Fibroblast of skin of scalp (primary cell): ENCODE measurements at places on chromosomes 7 and 10.

DNA sequence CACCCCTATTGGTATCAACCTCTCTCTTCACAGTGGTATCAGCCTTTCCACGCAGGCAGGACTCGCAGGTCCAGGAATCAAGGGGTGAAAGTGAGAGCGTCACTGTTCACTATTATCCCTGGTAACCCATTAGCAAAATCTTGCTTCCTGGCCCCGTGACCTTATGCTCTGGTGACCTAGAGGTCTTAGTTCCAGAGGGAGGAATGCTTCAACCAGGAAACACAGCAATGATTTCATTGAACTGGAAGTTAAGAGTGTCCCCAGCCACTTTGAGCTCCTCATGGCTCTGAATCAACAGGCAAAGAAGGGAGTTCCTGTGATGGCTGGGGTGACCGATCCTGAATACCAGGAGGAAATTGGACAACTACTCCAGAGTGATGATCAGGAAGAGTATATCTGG is 90.6 kb downstream of the CUL2 start:
- no peak for DNase-seq

DNA sequence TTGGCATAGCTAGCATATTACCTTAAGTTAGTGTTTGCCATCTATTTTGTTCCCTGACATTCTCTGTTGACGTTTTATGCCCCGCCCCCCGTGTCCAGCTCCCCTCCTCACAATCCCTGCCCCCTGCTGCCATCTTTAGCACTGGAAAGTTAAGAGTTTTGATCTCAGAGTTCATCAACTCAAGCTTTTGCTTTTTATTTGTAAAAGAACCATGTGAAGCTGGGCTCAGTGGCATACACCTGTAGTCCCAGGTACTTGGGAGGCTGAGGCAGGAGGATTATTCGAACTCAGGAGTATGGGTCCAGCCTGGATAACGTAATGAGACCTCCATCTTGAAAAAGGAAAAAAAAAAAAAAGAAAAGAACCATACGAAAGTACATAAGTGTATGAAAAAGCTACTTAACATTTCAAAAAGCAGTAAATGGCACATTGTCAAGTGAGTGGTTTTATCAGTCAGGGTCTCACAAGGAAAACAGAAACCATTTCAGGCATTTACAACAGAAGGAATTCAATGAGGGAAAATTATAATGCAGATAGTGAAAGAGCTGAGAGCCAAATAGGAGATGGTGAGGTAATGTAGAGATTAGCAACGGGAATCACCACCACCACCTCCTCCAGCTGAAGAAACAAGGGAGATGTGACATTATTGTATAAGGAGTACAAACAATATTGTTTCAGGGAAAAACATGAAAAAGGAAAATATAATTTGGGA is 64.9 kb downstream of the MCU start:
- peak; percentile 59 for DNase-seq

DNA sequence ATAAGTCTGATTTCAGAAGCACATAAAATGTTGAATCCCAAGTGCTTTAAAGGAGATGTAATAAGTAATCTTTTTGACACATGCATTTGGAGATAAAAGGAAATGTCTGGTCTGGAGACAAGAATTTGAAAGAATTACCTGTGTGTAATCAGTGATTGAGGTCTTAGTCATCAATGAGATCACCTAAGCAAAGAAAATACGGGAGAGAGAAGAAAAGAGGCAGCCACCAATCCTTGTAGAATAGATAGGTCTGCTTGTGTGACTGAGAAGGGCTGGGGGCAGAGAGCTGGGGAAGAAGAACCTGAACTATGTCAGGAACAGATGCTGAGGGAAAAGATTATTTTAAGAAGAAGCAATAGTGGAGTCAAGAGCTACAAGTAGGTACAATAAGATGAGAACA is 49.3 kb upstream of the ITPRID1 start:
- DNase-seq: no peak

DNA sequence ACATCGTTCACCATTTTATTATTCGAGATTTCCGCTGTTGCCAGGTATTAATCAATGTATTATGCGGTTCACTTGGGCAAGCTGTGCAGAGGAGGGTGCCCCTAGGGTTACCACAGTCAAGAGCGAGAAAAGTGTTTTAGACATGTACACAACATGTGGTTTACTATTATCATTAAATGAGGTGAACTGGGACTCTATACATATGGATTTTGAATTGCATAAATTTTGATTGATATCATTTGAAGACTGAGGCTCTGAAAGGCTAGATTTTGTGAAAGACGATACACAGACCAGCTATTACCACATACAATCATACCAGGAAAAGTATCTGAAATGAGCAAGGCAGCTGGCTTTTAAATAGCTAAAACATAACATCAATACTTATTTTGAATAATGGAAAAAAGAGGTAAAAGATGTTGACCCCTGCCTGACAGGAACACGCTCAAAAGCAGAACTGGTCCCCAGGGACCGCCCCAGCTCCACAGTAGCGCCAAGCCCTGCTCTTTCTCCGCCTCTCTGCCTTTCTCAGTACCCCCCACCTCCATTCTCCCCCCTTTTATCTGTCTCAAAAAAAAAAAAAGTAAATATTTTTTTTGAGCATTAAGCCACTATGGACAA is 413.4 kb upstream of the MKI67 start:
- DNase-seq: no peak

DNA sequence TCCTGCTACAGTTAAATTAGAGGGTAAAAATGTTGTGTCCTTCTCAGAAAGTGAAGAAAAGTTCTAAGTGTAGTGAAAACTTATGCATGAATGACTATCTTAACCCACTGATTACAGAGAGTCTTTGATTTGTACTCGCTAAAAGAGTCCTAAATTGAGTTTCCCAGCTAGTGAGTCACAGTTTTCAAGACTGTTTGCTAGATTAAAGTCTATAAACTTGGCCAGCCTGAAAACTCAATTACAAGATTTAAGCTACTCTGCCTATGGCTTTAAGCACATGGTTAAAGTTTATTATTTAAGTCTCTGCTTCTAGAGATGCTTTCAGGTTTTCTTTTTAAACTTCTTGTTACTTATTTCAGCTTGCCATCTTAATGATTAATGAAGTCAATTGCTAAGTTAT is 44.4 kb downstream of the MRPS24 start:
- no peak for DNase-seq
